SK-N-SH (cell line): ENCODE measurements at places on chromosomes 5 and 9. TPM values are rescaled to one million over a fixed set of nuclear protein-coding genes. Genes with fewer than 3 reads are reported as not detected.

DNA sequence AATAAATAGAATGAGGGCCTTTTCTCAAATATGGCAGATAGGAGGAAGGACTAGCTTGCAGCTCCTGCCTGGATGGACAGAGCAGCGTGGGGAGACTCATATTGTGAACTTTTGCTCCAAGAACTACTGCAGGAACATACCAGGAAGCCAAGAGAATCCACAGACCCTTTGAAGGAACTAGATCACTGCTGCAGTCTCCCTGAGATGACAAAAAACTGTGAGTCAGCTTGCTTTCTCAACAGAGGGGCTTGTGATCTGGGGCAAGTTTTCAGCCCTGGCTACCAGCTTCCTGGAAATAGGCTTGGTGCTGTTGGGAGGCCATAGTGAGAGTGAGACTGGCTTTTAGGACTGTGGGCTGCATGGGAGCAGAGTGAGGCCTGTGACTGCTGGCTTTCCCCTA, 170.6 kb upstream of the TRIM32 start:
- DNase-seq = no peak

DNA sequence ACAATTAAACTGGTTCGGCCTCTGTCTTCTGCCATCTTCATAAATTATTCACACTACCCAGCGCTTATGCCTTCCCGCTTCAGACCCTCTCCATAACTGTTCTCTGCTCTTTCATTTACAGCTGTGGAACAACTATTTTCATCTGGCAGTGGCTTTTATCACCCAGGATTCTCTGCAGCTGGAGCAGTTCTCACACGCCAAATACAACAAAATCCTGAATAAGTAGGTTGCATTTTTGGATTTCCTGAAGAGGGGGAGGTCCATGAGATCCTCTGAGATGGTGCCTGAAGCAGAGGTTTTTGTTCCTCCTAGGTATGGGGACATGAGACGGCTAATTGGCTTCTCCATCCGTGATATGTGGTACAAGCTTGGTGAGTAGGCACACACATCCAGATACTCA, 28.1 kb upstream of the INSYN2B start:
- no peak for DNase-seq

DNA sequence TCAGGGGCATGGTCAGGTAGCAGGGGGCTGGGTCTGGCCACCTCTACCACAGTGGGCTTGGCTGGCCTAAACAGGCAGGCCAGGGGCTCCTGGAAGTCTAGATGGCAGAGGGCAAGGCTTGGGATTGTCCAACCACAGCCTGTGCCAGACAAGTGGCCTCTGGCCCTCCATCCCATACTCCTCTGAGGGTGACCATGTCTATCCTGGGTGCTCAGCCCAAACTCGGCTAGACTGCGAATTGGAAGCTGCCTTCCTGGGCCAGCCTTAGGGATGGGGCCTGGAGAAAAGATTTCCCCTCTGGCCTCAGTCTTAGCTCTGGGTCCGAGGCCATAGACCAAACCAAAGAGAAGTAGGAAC, 110.5 kb downstream of the PHF2 start:
- no peak for DNase-seq

DNA sequence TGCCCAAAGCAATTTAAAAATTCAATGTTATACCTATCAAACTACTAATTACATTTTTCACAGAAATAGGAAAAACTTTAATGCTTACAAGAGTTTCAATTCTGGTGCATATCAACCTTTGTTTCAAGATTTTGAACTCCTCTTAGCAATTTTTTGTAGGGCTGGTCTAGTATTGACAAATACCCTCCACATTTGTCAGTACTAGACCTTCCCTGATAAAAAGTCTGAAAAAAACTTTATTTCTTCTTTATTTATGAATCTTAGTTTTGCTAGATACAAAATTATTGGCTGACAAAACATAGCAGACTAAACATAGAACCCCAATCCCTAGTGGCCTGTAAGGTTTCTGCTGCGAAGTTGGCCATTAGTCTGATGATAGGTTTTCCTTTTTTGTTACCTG, 1804.9 kb downstream of the EFNA5 start:
- no peak for DNase-seq

DNA sequence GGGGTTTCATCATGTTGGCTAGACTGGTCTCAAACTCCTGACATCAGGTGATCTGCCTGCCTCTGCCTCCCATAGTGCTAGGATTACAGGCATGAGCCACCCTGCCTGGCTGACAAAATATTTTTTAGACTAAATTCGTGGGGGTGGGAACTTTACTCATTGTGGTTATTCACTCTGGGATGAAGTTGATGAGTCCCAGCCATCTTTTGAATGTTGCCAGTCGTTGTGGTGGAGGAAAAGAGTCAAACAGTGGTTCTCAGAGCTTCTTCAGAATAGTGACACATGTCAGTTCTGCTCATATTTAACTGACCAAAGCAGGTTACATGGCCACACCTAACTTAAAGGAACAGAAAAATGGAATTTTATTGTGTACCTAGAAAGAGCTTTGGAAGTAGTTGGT, 6.9 kb downstream of the SREK1 start:
- DNase-seq = no peak

BTNL8 gene
- polyA plus RNA-seq = not detected in 2 replicates

DNA sequence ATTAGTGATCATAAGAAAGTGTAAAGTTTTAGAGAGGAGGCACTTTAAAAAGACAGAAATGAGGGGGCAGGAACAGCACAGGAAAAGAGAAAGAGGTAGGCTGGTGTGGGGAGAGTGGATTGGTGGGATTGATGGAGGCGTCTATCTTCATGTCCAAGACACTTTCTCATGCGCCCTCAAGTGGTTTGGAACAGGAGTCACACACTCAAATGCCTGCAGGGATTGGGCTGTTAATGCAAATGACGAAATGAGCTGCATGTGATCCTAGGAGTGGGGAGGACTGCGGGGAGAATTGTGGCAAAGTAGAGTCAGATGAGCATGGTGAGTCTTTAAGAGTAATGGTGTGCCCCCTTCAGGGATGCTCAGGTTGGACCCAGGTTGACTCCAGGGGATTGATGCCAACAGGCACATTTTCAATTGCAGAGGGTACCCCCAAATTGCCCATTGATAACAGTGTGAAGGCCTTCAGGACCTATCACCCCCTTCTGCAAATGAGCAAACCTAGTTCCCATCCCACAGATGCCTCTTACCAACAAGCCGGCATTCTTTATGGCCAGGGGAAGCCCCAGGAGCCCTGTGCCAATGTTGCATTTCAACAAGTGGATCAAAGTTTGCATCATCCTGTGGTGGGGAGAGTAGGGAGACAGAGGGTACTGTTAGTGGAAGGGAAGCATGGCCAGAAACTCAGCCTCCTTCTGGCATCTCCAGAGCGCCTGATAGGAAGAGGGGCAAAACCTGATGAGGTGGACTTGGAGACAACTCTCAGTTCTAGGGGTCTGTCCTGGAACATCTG, 5.3 kb downstream of the SLC36A3 start:
- peak; percentile 56 for DNase-seq
